ENCODE measurements at places on chromosomes 16 and 17.

GRCh38 chr17:79950306-79950705 lies 85.4 kb downstream of the TBC1D16 start:
- DNase-seq = no peak

DNA sequence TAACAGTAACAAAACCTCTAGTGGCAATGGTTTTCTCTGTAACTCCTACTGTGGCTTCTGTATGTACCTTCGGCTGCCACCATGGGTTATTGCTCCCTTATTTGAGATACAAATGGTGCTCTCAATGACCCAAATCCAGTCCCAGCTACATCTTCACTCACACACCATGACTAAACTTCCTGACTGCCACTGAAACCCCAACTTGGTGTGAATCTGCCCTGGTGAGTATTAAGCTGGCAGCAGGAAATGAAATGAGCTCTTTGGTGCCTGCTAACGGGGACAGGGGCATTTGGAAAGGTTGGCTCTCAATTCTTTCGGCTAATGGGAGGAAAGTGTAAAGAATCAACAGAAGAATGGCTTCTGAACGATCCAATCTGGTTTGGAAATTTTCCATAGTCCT lies 7.5 kb upstream of the SLC35B1 start:
- no peak for DNase-seq

- no peak for DNase-seq
These were observed 67.4 kb downstream of the SIAH1 start for GRCh38 chr16:48317614-48318315.

DNA sequence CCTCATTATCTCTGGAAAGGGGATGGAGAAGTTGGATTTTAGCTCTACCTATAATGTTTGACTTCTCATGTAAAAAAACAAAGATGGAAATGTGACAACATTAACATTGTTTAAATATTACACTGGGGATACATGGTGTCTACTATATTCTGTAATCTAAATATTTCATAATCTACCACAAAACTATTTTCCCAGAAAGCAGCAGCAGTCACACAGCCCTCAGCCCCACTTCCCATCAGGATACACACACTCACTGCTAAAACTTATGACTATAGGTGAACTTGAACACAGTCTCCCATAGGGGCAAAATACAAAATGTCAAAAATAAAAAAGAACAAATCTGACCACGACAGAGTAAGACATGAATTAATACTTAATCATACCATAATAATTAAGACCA lies 95.7 kb downstream of the KANSL1 start:
- no peak for DNase-seq

- no peak for DNase-seq
These were observed 3.4 kb downstream of the METTL9 start for GRCh38 chr16:21602785-21603184.

GRCh38 chr17:15351925-15352324 lies 10.5 kb upstream of the TEKT3 start:
- DNase-seq = no peak

GRCh38 chr17:32803544-32803943 lies 73.4 kb downstream of the MYO1D start:
- no peak for DNase-seq

DNA sequence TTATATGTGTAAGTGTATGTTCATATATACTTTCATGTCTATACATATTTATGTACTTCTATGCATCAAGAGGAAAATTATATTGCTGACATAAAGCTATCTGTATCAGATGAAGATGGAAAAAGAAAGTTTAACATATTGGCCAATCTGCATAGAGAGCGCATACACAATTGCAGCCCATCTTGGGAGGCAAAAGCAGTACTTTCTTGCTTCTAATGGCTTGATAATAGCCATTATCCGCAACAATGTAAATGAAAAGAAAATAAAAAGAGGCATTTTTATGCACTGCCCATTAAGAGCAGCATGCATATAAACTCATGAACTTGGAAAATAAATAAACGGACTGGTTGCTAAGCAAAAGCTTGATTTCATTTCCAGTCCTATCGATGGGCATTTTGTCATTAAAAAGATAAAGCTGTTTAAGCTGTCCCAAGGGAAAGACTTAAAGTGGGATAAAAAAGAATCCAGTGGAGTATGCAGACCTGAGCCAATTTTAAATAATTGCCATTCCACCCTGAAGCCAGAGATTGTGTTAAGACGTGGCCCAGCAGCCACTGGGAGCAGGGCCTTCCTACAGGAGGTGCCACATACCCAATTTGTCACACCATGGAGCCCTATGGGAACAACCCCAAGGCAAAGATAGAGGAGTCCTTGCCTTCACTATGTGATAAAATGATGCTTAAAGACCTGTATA lies 183.6 kb upstream of the CDH11 start:
- no peak for DNase-seq

- no peak for DNase-seq
These were observed 211.7 kb downstream of the ZFHX3 start for GRCh38 chr16:72836181-72836580.

- no peak for DNase-seq
These were observed 262.0 kb downstream of the CPPED1 start for GRCh38 chr16:12541672-12542071.

- no peak for DNase-seq
These were observed 15.9 kb downstream of the PEMT start for GRCh38 chr17:17575360-17576251.

DNA sequence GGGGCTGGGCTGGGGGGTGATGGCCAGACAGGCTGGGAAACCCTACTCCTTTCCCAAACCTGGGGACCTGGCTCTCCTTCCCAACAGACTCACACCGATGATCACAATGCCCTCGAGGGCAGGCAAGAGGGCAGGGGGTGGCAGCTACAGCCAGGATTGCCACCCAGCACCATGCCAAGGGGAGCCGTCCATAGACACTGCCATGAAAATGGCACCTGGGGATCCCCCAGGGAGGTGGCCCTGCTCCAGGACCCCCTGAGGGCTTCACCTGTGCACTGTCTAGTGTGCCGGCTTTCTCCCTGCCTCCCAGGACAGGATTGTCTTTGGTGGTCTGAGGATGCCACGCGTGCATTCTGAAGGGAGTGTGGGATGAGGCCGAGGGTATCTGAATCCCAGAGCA lies 24.6 kb downstream of the RPH3AL start:
- no peak for DNase-seq

- DNase-seq = no peak
These were observed 2.1 kb upstream of the IGSF6 start for GRCh38 chr16:21654466-21654865.

DNA sequence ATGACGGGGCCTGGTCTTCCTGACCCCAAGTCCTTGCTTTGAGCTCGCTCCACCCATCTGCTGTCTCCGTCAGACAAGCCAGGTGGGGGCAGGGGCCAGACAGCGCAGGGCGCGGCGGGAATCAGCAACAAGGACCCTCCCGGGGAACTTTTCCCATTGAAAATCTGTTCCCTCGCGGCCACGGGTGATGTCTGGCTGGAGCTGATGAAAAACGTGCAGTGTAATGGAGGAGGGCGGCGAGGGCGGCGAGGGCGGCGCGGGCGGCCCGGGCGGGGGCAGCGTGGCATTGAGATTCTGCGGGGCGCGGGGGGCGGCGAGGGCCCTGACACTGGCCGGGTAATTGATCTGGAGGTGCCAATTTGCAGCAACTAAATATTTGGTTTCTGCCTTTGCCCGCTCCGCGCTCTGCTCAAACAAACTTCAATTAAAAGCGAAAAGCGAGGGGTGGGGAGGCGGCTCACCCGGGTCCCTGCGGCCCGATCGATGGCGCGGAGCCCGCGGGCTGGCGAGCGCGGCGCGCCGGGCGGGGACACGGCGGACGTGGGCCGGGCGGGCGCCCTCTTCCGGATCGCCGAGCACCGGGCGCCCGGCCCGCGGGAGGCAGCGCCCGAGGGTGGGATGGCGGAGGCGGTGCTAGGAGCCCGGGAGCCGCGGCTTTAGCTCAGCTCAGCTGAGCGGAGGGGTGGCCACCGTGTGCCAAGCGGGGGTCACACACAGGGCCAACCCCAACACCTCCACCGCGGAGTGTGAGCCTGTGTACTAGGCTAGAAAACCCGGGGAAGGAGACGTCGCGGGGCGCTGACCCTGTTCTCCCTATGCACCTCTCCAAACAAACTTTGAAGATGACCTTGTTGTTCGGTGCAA lies 32.4 kb downstream of the DCAKD start:
- DNase-seq = no peak

- DNase-seq = peak; percentile 8
These were observed 520 bp downstream of the JPT2 start for GRCh38 chr16:1678500-1679098.

GRCh38 chr16:67186550-67186950 lies 2.8 kb upstream of the MATCAP1 start:
- no peak for DNase-seq

DNA sequence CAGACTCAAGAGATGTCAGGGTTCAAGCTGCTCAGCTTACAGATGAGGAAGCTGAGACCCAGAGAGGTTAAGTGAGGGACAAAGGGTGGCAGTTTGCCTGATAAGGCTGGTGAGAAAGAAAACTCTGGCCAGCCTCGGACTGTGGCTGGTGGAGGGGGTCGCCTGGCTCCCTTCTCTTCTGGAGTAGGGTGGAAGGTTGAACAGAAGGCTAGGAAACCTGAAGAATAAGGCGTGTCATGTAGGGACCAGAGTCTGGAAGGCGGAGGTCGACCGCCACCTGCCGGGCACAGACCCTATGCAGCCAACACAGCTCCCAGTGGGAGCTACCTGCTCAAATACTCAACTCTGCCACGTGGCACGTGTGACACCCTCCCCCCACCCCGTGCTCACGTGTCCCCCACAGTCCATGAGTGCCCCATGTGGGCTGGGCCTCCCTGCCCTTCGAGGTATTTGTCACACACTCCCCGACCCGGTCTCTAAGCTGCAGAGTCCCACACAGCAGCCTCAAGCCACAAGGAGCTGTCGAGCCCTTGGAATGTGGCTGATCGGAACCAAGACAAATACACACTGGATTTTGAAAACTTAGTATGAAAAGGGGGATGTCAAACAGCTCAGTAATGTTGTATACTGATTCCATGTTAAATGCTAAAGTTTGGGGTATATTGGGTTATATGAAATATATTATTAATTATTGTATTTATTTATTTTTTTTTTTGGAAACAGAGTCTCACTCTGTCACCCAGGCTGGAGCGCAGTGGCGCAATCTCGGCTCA lies 11.8 kb downstream of the HID1 start:
- no peak for DNase-seq

DNA sequence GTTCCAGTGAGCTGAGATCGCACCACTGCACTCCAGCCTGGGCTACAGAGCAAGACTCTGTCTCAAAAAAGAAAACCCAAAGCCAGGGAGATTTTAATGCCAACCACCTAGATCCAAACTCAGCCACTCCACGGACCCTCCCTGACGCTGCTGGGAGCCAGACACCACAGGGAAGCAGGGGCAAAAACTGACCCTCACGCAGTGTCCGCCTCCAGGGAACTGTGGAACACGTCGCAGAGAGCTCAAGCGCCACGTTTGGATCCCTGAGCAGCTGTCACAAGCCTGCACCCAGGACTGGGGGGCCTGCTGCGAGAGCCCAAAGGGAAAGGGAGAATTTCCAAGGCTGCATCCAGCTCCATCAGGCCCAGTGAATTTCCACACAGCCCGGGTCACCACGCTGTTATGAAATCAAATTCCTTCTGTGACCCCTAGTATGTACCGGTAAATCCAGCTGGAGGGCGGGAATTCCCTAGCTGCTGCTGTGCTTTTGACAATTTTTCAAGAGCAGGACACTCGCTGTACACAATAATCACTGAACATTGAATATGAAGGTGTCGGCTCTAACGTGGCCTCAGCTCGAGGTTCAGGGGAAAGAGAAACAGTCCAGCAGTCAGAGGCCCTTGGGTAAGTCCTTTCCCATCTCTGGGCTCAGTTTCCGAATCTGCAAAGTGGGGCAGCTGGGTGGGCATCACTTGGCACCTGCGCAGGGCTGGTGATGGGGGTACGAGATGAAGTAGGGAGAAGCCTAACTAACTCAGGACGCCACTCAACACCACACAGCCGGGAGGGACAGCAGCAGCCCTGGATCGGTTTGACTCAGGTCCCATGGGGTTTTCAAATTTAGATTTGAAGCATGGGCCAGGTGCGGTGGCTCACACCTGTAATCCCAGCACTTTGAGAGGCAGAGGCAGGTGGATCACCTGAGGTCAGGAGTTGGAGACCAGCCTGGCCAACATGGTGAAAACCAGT lies 8.6 kb downstream of the CARHSP1 start:
- no peak for DNase-seq

All from stimulated activated CD8-positive, alpha-beta memory T cell treated with anti-CD3 and anti-CD28 coated beads, Interleukin-4, amount 100 ng/mL, for 1 hour (primary cell).